ENCODE measurements at places on chromosomes 12 and 14.

DNA sequence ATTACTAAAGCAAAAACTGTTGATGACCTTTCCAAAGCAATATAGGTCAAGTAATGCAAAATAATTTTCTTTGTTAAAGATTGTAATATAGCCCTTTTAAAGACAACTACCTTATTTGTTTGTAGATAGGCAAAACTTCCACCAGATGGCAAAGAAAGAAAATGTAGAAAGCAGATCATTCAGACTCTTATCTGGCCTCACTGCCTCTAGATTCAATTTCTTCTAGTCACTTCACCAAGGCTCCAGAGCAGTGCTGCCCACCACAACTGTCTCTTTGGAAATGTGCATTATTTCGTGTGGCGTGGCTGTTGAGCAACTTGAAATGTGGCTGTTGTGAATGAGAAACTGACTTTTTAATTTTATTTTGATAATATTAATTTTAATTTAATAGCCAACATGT lies 127.1 kb downstream of the ITPR2 start:
- DNase-seq, result no peak

GRCh38 chr12:78249578-78249977 lies 418.9 kb downstream of the NAV3 start:
- no peak for DNase-seq

DNA sequence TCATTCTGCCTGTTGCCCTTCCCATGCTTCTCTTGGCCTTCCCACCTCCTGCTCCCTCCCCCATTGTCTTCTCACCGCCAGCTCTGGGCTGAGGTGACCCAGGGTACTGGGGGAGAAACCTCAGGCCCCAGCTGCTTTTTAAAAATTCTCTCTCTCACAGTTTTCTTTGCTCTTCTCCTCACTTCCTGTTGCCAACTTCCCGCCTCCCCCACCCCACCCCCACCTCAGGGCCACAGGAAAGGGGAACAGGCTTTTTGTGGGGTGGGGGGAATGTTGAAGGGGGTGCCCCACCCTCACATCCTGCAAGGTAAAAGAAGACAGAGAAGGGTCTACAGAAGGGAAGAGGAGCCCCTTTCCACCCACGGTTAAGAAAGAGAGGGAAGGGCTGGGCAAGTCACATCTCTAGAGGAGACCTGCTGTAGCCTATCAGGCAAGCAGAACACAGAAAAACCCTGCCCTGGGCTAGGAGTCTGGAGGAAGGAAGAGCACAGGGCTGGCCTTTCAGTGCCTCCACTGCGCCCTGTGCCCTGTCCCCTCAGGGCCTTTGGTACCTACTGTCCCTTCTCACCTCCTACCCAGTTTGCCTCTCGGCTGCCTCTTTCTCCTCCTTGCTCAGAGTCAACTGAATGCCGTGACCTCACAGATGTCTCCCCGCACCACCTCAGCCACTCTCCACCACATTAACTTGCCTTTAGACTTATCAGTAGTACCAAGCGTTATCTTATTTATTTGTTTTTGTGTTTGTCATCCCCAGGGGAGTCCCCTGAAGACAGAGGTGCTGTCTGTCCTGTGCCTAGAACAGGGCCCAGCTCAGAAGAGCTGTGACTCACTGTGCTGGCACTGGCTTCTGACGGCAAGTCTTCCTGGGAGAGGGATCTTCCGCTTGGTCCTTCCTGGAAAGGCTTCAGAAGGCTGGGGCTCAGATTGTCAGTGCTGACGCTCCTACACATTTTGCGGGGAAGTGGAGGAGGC lies 1.7 kb downstream of the ARHGAP9 start:
- no peak for DNase-seq

GRCh38 chr14:31990926-31991572 lies 86.1 kb upstream of the ARHGAP5 start:
- DNase-seq, result no peak

- no peak for DNase-seq
Measured at GRCh38 chr14:55603401-55603953, 23.5 kb downstream of the KTN1 start.

- DNase-seq, result no peak
Measured at GRCh38 chr12:11307143-11307542, 3.1 kb downstream of the PRB4 start.

All from NCI-H1694 (cell line).